ENCODE measurements at places on chromosomes 6 and 20.

DNA sequence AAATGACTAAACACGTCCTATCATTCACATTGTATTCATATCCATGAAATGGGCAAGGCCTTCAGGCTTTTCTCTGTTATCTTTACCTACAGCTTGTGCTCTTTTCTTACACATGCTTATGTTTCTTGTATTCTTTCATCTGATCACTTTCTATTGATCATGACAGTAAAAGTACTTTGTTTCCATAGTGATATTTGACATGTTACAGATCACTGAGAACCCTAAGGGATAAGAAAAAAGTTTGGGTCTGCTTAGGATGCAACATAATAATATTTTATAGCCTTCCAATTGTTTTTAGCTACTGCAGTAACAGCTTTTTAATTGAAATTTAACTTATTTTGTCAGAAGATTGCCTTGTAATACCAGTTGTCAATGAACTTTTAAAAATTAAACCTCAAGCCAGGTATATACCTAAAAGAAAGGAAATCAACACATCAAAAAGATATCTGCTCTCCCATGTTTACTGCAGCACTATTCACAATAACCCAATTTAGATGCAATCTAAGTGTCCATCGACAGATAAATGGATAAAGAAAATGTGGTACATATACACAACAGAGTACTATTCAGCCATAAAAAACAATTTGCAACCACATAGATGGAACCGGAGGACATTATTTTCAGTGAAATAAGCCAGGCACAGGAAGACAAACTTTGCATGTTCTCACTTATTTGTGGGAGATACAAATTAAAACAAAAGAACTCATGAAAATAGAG lies 3.0 kb upstream of the SMIM8 start:
- DNase-seq, result no peak

DNA sequence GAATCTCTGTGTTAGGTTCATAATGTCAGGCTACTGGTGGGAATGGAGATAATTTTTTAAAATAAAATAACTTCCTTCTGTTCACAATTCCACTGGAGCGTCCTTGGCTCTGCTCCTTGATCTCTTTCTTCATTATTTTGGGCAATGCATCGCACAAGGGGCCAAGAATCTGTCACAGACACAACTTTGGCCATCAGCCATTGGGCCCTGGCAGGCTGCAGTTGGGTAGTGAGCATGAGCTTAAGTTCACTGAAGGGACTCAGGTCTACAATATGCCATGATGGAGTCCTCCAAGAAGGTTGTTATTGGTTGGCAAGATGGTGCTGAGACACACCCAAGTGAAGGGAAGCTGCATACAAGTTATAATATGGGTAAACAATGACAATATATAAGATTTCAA lies 40.0 kb downstream of the CYP39A1 start:
- no peak for DNase-seq

DNA sequence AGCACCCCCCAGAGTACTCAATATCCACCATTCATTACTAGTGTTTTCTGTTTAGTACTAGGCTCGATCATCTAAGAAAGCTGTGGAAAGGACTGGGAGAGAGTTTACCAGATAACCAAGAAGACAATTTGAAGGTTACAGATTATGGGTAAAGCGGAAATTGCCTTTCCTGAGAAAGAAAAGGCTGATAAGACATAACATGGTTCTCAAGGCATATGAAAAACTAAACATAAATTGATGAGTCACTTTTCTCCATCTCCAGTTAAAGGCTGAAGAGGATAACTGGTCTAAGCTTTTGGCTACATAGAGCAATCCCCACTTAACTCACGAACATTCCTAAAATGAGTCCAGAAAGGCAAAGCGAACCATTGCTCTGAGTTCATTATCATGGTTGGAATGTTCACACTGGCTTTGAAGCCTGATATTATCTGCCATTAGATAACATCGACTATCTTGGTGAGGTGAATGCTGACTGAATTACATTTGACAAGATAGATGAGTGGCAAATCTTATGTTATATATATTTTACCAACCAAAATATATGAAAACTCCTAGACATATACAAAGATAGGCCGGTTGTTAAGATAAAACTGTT lies 65.8 kb downstream of the BTBD9 start:
- no peak for DNase-seq

GRCh38 chr20:33883164-33883563 lies 72.0 kb downstream of the CHMP4B start:
- DNase-seq, result no peak

- DNase-seq, result peak; percentile 44
Measured at GRCh38 chr6:26555505-26556262, 17.5 kb downstream of the HMGN4 start.

DNA sequence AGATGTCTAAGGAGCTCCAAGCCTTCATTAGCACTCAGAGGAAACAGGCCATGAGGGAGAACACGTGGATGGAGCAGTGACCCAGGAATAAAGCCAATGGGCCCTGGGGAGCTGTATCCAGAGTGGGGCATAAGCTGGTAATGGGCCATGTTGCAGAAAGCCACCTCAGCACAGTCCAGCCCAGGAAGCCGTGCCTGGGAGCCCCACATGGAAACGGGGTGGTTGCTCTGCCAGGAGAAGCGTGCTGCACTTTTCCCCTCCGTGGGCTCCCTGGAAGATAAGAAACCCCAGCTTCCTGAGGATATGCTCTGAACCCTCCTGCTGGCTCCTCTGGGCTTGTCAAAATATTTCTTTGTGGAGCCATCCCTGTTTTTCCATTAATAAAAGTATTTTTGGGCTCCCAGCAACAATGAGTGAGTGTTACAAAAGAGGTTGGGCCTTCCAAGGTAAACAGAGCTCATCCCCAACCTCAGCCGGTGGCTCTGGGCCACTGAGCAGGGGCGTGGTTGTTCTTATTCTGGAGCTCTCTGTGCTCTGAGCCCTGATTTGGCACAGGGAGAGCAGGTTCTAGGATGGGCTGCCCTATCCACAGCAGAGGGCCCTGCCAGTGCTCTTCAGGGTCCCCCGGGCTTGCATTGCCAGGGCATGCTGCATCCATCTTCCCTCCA lies 31.2 kb upstream of the NFATC2 start:
- no peak for DNase-seq

DNA sequence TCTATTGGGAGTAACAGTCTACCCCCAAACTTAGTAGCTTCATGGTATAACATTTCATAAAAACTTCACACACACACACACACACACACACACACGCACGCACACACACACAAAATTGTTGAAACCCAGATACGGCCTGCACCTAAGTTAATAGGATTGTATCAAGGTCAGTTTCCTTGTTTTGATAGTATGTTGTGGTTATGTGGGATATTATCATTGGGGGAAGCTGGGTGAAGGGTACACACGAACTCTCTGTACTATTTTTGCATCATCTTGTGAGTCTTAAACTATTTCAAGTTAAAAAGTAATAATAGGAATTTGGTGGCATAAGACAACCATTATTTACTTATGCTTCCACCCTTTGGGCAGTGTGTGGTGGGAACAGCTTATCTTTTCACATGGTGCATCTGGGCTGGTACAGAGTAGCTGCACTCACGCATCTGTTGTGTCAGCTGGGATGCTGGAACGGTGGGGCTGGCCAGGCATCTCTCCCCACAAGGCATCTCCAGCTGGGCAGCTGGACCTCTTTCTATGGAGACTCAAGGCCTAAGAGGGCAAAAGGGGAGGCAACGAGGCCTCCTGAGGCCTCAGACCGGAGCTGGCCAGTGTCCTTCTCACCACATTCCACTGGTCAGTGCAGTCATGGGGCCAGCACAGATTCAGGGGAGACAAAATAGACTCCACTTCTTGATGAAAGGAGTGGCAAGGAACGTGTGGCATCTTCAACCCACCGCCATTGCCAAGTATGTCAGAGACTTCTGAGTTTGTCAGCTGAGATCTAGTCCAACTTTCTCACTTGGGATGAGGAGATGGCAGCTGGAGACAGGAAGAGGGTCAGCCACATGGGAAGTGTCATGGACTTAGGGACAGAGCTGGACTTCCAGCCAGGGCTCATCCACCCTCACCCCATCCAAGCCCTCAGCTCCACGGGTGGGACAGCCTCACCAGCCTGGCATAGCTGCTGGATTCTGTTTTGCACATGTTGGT lies 20.5 kb upstream of the IP6K3 start:
- no peak for DNase-seq

DNA sequence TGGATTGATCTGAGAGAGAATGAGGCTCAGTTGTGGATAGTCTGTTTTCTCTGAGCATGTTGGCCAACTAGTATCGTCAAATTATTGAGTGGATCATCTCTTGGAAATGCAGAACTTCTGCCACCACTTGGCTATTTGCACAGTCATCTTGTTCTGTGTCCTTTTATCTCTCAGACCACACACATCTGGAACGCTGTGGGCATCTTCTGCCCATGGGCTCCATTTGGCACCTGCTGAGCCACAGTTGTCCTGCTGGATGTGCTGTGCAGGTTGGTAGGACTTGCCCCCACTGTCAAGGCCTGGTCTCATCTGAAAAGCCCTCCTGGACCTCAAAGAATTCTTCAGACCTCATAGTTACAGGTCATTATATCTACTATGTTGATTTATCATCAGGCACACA lies 16.7 kb upstream of the C20orf144 start:
- DNase-seq, result no peak

DNA sequence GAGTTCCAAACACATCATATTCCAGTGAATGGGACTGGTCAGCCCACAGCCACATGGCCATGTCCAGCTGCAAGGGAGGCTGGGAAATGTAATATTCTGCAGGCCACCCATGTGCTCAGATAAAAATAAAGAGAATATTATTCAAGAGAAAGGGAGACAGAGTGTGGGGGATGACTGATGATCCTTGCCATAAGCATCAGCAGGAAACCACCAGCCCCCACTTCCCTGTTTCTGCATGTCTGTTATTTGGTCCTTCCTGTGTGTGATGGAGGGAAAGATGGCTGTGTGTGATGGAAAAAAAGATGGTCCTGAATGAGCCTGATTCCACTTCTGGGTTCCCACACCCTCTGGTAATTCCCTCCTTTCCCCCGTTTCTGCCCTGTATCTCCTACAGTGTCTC lies 13.1 kb upstream of the RSPO4 start:
- no peak for DNase-seq

DNA sequence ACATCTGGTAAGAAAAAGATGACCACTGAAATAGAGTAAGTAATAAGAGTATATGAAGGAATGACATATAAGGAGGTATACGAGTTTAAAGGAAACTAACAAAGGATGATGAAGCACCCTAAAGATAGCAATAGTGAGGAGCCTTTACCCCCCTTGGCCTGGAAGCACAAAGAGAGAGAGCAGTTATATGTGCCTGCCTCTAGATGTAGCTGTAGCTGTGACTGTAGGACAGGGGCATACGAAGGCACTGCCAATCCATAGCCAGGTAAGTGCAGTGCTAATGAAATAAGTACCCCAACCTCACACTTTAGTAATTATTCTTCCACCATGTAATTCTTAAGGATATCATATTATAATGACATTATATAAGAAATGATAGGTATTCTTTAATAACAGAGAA lies 90.1 kb upstream of the FKBP1C start:
- DNase-seq, result no peak

GRCh38 chr20:32205843-32206759 lies 1.4 kb downstream of the PLAGL2 start:
- no peak for DNase-seq

- DNase-seq, result no peak
Measured at GRCh38 chr20:64167676-64168075, 3.4 kb downstream of the MYT1 start.

- DNase-seq, result no peak
Measured at GRCh38 chr20:22407237-22408193, 176.9 kb downstream of the FOXA2 start.

DNA sequence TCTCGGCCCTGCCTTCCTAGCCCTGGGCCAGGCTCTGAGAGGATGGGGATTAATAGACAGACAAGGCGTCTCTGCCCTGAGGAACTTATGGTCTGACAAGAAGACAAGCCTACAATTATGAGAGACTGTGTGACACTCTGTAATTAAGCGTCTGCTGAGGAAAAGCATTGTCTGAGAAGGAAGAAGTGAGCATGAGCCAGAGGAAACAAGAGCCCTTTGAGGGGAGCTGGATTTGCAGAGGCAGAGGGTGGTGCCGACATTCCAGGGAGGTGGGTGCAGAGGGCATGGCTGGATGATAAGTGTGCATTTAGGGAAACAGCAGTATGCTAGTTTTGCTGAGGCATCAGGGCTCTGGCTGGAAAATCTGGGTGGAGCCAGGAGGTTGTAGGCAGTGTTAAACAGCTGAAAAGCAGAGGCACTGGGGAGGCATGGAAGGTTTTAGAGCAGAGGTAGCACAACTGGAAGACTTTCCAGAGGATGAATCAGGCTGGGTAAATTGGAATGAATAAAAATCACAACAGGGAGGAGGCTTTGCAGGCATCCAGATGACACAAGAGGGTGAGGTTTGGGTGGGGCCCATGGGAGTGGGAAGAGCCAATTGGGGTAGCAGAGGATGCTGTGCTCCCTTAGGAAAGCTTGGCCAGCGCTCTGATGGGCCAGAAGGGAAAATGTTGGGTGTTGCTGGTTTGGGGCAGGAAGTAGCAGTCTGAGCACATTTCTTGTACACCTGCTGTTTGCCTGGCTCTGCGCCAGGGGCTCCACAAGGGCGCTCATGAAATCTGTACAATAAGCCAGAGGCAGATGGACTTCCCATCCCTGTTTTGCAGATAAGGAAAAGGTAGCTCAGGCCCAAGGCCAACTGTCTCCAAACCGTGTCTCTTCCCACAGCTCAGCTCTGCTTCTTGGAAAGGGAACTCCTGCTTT lies 74.0 kb upstream of the MYL9 start:
- DNase-seq, result peak; percentile 83

DNA sequence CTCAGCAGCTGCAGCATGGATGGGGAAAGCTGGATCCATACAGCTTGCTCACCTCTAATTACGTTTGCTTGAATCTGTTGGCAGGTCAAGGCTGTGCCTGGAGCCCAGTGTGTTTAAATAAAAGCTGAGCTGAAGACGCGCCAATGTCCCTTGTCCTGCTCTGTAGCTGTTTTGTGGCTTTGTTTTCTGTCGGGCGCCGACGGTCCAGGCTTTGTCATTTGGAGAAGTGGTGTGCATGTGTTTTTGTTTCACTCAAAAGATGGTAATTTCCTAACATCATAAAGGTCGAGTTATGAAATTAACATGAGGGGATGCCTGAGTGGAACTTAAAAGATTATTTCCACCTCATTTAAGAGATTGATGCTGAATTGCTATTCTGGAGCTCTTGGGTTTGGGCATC lies 107.6 kb downstream of the SLC24A3 start:
- no peak for DNase-seq

- no peak for DNase-seq
Measured at GRCh38 chr6:151441390-151442166, 10.3 kb downstream of the RMND1 start.

- DNase-seq, result peak; percentile 74
Measured at GRCh38 chr6:44257025-44257752, at the start of gene SLC35B2. TSS of gene SLC35B2 (minus strand) at chr6:44257528. CDS start at chr6:44257410, 118 bp downstream.

DNA sequence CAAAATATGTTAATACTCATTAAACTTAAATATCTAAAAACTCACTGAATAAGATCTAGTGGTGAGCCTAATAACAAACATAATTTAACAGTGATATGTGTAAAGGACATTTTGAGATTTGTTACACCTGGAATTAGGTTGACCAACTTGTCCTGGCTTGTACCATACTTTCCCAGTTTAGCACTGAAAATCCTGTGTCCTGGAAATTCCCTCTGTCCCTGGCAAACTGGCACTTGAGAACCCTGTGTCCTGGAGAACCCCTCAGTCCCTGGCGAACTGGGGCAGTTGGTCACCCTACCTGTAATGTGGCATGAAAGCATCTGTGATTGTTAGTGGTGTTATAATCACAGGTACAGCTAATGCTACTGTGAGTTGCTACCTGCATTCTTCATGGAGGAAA lies 6.9 kb upstream of the PRND start:
- no peak for DNase-seq

GRCh38 chr20:1818895-1819294 lies 76.3 kb upstream of the SIRPA start:
- DNase-seq, result no peak

- no peak for DNase-seq
Measured at GRCh38 chr20:18999086-18999485, 185.5 kb downstream of the SCP2D1 start.
